ENCODE measurements at places on chromosomes 1 and 21.

DNA sequence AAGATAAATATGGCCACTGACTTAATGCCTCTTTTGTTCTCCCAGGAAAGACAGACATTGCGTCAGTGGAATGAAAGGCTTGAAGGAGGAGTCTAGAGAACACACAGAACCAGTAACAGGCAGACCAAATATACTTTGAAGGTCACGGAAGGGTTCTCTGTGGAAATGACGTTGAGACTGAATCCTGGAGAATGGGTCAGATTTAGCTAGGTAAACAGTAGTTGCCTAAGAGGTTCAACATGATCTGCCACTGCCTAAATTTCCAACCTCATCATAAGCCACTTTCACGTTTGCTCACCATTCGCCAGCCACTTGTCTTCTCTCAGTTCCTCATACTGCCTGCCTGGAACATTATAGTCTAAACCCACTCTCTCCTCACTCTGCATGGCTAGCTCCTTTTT is 20.5 kb downstream of the PLA2G4A start:
- DNase-seq, result no peak

GRCh38 chr21:36183144-36183795 is 26.6 kb downstream of the DOP1B start:
- DNase-seq, result no peak

GRCh38 chr1:201468844-201469644 is at the start of gene PHLDA3:
TSS of gene PHLDA3 (minus strand) at chr1:201469188. CDS start at chr1:201468786, 402 bp downstream.
- peak; percentile 25 for DNase-seq

- DNase-seq, result no peak
Measured at GRCh38 chr1:209884665-209885117, 53.3 kb upstream of the SYT14 start.

GRCh38 chr1:219812491-219813203 is 115.7 kb downstream of the SLC30A10 start:
- no peak for DNase-seq

DNA sequence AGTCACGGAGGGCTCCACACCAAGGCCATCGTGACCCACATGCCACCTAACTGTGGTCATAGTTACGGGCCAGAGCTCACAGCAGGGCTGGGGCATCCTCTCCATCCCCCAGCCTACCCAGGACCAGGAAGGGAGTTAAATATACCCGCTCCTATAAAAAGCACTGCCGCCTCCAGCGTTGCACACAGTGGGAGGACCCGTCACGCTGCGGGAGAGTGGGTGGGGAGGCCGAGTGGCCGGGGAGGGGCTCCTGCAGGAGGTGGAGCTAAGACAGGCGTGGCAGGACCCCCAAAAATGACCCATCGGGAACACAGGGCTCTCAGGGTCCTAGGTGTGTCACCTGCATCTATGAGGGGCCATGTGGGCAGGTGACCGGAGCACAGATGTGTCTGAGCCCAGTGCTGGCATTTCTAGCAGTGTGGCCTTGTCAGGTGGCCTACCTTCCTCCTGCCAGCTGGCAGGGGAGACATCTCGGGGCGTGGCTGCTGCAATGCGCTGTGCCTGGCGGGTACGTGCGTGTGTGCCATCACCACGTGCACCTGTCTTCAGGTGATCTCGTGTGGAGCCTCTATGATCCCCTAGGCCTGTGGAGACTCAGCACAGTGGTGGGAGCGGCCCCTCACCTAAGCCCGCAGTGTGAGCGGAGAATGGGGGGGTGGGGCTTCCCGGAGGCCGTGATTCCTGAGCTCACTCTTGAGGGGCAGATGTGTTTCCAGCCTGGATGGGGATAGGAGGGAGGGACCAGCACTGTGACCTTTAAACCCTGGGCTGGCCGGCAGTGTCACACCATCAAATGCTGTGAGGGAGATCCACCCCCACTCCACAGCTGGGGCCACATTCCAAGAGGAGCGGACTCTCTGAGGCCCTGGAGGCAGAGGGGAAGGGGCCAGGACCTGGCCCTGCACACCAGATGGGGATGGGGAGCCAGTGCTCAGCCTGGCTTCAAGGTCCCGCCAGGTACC is 17.7 kb downstream of the AGRN start:
- no peak for DNase-seq

DNA sequence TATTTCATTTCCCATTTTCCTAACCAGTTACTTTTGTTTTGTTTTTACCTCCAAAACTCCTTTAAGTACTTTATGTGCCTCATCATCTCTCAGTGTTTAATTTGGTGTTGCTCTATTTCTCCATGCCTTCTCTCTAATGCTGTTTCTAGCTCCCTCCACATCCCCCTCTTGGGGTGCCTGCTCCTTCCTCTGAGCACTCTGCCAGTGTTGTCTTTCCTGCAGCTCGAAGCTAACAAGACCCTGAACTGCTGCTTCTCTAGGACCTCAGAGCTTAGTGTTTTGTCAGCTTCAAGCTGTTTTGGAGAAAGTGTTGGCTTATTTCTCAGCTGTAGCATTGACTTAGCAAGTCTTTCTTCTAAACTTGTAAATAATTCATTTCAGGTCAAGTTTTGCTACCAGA is 290.6 kb downstream of the DPYD start:
- no peak for DNase-seq

GRCh38 chr1:154117642-154118041 is 37.2 kb downstream of the NUP210L start:
- no peak for DNase-seq

- DNase-seq, result no peak
Measured at GRCh38 chr21:39153373-39153772, 29.9 kb downstream of the PSMG1 start.

GRCh38 chr1:157639800-157640199 is 41.9 kb upstream of the FCRL4 start:
- DNase-seq, result no peak

- no peak for DNase-seq
Measured at GRCh38 chr1:160164121-160164520, 12.7 kb downstream of the ATP1A4 start.

DNA sequence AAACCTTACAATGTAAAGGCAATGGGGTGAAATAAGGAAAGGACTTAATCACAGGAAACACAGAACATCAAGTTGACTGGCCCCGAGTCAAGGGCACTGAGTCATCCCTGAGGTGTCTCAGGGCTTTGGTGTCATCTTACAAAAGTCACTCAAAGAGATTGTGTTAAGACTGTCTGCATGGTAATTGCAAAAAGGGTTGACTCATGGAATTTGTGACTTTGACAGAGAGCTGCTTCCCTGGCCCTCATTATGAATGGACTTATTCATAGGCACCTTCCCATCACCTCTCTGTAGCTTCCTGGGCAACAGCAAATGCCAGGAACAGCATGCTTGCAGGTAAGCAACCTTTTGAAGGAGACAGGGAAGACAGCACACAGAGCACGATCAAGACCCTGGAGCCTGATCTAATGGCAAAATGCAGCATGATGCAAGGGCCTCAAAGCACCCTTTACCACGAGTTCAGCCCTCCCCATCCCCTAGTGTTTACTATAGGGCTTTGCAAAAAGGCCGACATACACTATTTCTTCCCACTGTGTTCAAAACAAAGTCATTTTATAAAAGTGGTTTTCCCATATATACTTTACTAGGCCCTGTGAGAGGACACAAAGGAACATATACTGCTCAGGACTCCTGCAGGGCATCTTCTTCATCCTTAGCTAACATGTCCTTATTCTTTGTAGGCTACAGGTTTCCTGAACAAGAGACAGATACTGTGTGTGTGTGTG is 17.1 kb downstream of the ZP4 start:
- DNase-seq, result no peak

GRCh38 chr21:41888749-41889376 is 9.7 kb upstream of the PRDM15 start:
- no peak for DNase-seq
